ENCODE measurements at places on chromosomes 12 and 14. TPM values are rescaled to one million over a fixed set of nuclear protein-coding genes. Genes with fewer than 3 reads are reported as not detected.

- no peak for DNase-seq
Measured at GRCh38 chr12:49801141-49802063, 26.8 kb downstream of the NCKAP5L start.

GRCh38 chr12:46365951-46366379 is 6.6 kb downstream of the SLC38A2 start:
- DNase-seq = no peak

GRCh38 chr12:67853204-67853603 is 136.0 kb upstream of the IFNG-AS1 start:
- DNase-seq = no peak

GRCh38 chr12:47935184-47935583 is 28.2 kb upstream of the TMEM106C start:
- DNase-seq = no peak

The IGF1 gene
- 1.6 TPM for total RNA-seq

DNA sequence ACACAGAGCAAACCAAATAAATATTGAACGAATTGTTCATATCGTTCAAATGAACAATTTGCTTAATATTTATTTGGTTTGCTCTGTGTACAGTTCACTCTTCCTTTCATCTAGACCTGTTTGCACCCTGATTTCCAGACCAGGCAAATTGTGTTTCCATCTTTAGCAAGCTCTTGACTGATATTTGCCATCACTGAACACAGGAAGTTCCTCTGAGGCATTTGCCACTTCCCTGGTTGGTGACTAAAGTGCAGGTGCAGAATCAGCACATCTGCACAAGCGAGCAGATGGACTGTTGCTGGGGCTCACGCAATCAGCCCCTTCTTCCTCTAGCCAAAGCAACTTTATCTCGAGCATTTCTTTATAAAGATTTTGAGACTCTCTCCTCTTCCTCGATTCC is 112.9 kb downstream of the DAAM1 start:
- peak; percentile 22 for DNase-seq

DNA sequence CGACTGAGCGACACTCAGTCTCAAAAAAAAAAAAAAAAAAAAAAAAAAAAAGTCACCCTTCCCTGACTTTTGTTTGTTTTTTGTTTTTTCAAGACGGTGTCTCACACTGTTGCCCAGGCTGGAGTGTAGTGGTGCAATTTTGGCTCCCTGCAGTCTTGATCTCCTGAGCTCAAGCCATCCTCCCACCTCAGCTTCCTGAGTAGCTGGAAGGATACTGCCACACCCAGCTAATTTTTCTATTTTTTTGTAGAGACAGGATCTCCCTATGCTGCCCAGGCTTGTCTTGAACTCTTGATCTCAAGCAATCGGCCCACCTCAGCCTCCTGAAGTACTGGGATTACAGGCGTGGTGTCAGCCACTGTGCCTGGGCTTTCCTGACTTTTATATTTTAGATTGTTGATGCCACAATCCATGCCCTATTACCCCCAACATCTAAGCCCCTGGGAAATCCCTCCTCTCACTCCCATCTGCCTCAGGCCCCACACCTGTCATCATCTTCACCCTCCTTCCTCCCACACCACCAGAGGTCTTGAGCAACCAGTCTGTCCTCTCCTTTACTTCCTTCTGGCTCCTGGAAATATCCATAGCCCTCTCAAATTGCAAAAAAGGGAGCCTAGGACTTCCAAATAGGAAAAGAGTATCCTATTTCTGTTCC is 7.8 kb downstream of the IKZF4 start:
- DNase-seq = no peak
